Stomach (tissue), 19 donors: ENCODE measurements at places on chromosomes 1 and 21.

DNA sequence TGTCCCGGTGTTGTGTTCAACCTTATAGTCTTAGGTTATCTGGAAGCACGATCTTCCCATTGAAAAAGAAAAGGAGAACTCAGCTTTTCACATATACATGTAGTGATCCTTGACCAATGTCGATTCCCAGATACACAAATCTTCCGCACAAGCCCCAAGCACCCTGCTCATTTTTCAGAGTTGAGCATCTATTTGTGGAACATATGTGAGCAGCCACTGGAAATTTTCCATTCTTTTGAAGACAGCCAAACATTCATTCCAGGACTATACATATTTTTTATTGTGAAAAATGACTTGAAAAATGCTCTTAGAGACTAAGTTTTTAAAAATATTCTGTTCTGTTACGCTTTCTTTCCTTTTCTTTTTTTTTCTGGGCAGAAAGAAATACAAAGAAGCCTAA is 371.9 kb downstream of the RGS7 start:
- DNase-seq: no peak

- peak; percentile 62 for DNase-seq
Observed at GRCh38 chr1:56255516-56256152, 323.7 kb downstream of the PLPP3 start.

- no peak for DNase-seq
Observed at GRCh38 chr1:51833700-51834099, 44.8 kb downstream of the NRDC start.

- no peak for DNase-seq
Observed at GRCh38 chr1:231332761-231333160, 4.9 kb downstream of the EXOC8 start.

GRCh38 chr1:17721444-17721843 is 33.7 kb upstream of the ACTL8 start:
- DNase-seq: no peak

- DNase-seq: no peak
Observed at GRCh38 chr1:227127891-227128290, 187.8 kb downstream of the COQ8A start.

GRCh38 chr1:178094739-178095645 is 1.1 kb downstream of the RASAL2 start:
- no peak for DNase-seq

- DNase-seq: no peak
Observed at GRCh38 chr1:7831458-7831857, 21.4 kb downstream of the UTS2 start.

- peak; percentile 94 for DNase-seq
Observed at GRCh38 chr1:16181887-16182719, 26.2 kb upstream of the EPHA2 start.

DNA sequence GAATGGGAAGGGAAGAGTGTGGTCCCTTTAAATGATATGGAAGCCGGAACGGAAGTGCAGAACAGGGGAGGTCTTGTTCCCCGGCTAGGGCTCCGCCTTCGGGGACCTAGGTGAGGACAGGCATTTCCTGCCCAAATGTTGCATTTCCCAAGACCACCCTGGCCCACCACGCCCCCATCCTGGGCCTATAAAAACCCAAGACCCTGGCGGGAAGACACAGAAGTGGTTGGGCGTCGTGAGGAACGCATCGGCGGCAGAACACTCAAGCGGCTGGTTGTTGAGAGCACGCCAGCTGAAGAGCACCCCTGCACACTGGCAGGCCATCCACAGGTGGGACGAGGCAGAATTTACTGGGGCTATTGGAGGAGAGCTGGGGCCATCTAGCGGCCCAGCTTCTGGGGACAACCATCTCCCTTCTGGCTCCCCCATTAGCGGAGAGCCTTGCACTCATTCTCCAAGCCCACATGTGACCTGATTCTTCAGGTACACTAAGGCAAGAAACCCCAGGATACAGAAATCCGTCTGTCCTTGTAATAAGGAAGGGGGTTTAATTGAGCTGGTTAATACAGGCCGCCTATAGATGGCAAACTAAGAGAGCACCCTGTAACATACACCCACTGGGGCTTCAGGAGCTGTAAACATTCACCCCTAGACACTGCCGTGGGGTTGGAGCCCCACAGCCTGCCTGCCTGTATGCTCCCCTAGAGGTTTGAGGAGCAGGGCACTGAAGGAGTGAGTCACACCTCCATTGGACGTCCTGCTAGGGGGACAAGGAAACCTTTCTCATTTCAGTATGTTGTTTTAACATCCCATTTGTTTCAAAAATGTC is 1327.9 kb downstream of the BRINP3 start:
- peak; percentile 2 for DNase-seq

GRCh38 chr1:19398309-19398760 is 86.2 kb downstream of the SLC66A1 start:
- DNase-seq: peak; percentile 30

DNA sequence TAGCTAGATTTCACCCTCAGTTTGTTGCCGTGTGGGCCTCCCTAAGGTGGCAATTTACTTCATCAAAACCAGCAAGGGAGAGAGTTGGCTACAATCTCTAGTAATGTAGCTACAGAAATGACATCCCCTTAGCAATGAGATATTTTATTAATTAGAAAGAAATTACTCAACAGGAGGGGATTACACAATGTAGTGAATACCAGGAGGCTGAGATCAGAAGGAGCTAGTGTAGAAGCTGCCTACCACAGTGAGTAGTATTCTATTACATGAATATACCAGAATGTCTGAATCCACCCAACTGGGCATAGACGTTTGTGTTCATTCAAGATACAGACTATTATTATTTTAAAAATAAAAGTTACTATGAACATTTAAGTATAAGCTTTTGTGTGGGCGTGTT is 868.2 kb upstream of the CXADR start:
- DNase-seq: no peak

DNA sequence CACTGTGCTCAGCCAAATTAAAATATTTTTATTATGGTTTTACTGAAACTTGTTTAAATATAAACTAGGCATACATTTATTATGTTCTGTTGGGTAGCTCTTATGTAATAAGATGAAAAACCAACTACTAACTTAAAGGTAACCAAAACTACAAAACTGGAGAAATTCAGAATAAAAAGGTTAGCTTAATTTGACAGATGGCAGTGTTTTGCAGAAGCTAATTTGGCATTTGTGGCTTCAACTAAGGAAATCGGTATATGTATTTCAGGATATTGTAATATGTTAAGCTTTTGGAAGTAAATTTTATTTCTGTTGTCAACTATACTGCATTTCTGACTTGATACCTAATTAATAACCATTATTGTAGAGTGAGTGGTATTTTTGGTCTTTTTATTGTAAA is 18.8 kb downstream of the USP25 start:
- no peak for DNase-seq

DNA sequence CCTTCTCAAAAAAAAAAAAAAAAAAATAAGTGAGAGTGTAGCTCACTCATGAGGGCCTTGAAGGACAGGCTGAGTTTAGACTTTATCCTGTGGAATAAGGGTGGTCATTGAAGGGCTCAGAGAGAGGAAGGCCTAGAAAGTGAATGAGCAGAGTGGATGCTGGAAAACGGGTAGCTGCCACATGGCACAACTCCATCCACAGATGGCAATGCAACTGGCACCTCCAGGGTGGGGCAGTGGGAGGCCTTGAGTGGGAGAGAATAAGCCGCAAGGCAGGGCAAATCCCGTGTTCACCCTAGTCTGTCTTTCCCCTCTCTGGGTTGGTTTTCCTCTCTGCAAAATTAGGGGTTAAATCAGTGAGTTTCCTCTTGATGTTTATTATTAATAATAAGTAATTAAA is 3.1 kb downstream of the TNNI1 start:
- DNase-seq: no peak

- no peak for DNase-seq
Observed at GRCh38 chr1:19708567-19709110, 44.0 kb downstream of the HTR6 start.

DNA sequence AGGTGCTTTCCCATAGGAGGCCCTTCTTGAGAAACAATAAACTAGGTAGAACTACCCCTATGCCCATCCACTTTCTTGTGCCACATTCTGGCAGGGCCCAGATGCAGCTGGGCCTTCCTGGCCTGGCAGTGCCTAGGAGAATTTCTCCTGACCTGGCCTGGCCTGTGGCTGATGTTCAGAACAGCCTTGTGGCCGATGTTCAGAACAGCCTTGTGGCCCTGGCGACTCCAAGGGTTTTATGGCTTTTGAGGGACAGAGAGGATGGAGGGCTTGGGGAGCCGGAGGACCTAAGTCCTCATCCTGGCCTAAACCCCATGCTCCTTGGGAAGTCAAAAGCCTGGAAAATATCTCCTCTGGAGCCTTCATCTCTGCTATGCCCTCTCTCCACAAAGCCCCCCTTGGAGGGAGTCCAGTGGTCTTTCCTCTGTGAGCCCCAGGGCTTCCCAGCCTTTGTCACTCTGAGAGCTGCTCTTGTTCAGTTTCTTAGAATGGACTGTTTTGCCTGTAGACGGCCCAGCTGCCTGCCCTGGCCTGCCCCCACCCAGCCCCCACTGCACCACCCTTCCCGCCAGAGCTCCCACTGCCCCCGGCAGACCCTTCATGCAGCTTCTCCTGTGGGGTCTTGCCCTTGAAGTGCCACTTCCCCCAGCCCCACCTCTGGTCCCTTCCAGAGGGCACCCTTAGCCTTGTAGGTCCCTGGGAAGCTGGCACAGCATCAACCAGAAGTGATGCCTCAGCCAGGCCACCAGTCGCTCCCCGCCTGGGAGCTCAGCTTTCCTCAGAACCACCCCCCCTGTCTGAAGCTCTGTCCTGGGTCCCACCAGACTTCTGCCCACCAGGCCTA is 7.0 kb downstream of the GPR37L1 start:
- no peak for DNase-seq

DNA sequence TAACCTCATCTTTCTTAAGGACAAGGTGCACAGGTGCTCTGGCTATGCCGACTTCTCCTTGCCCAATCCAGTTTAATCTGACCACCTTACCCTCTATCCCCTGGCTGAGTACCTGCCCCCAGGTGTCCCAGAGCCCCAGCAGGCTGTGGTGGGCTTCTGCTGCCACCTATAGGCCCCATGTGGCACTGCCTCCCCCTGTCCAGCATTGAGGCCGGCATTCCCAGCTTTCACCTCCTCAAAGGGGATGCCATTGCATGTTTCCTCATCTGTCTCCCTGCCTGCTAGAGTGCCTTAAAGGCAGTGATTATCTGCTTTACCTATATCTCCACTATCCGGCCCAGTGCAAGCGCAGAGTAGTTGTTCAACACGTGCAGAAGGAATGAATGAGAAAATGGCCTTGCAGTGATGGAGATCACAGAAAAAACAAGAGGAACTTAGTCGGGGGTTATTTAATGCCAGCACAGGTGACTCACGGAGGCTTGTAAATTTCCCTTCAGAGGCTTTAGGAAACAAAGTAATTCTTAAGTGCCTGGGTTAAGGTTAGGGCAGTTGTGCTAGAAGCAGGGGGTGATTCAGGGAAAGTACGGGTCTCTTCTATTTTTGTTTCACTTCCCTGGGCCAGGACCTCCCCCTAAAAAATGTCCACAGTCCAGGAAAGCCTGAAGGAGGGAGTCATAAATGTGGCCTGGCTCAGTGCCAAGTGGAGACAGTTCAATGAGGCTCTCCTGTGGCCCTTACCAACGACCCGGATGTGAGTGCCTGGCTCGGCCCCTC is 131.8 kb upstream of the NGF start:
- peak; percentile 53 for DNase-seq

DNA sequence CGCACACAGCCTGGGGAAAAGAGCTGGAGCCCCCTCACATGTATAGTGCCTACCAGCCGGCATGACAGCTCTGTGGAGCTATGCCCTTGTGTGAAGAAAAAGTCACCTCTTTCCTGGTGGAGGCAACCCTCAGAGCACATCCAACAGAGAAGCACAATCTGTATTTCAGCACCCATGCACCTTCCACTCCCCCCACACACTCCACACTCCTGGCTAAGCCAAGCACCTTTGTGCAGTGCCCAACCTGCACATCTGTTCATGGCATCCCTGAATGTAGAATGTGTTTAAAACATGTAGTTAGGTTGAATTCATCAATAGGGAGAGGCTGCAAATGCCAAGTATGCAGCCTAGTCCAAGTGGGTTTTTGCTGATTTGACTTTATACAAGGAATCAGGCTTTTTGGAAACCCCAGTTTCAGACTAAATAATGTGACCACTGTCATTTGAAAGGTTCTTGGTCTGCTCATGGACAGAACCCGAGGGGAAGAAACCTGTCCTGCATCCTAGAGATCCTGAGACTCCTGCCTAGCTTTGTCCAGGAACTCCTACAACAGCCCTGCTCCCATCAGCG is 197.1 kb downstream of the TOMM20 start:
- no peak for DNase-seq

DNA sequence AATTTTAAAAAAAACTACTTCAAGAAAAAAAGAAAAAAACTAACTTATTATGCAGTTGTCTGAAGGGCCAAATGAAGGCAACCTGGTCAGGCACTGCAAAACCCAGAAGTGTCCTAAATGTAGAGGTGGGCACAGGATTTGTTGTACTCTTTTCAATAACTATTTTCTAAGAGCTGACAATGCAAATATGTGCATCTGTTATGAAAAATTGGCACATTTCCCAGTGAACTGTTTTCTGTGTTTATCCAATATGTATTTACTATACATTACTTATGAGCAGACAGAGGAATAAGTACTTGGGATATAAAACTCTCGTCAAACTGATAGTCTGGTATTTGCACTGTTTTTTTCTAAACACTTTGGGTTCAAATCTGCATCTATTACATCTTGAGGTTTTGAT is 188.0 kb upstream of the C21orf91 start:
- DNase-seq: no peak

DNA sequence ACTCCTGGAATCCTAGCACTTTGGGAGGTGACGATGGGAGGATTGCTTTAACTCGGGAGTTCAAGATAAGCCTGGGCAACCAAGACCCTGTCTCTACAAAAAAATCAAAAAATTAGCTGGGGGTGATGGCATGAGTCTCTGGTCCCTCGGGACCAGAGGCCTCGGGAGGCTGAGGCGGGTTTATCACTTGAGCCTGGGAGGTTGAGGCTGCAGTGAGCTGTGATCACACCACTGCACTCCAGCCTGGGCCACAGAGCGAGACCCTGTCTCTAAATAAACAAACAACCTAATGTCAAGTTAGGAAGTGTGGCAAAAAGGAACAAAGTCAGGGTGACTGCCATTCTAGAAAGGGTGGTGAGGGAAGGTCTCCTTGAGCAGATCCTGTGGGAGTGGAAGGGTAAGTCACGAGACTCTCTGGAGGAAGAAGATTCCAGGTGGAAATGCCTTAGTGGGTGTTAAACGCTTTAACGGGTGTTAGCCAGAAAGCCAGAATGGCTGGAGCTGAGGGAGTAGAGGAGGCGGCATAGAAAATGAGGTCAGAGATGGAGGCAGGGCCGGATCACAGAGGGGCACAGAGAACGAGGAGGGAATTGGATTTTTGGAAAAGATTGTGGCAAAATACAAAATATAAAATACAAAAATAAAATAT is 62.2 kb upstream of the ATP5PO start:
- no peak for DNase-seq

- no peak for DNase-seq
Observed at GRCh38 chr1:92877792-92878191, 46.0 kb downstream of the RPL5 start.
